ENCODE measurements at places on chromosomes 6 and 20. TPM values are rescaled to one million over a fixed set of nuclear protein-coding genes. Genes with fewer than 3 reads are reported as not detected.

- H3K27ac ChIP-seq, result no peak overlapping the region
- no peak overlapping the region for H3K4me3 ChIP-seq
- DNase-seq, result no peak
- peaks cover 16% of the 10 kb centered on the region for H3K36me3 ChIP-seq
- H3K4me1 ChIP-seq, result no peaks in the 10 kb centered on the region
Measured at GRCh38 chr6:158185729-158186456, 17.7 kb downstream of the GTF2H5 start.

DNA sequence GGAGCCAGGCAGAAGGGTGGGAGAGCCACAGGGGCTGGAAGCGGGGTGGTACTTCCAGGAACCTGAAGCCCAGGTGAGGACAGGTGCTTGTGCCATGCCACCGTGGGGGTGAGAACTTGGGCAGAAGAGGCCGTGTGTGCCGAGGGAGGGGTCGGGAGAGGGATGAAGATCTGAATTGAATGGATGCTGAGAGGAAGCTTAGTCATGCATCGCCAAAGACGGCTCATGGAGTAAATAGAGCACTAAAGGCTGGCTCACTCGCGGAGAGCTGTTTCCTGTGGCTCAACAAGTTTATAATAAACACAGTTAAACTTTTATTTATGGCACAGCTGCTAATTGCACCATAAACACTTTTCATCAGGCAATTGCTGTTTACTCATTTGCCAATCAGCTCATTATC lies 21.7 kb upstream of the MYT1 start:
- no peak overlapping the region for H3K27ac ChIP-seq
- H3K36me3 ChIP-seq, result no peaks in the 10 kb centered on the region
- no peak overlapping the region for H3K4me3 ChIP-seq
- H3K27me3 ChIP-seq, result no peaks in the 10 kb centered on the region
- no peak for DNase-seq

BCL2L1 gene
- 79.7 TPM for polyA plus RNA-seq

DNA sequence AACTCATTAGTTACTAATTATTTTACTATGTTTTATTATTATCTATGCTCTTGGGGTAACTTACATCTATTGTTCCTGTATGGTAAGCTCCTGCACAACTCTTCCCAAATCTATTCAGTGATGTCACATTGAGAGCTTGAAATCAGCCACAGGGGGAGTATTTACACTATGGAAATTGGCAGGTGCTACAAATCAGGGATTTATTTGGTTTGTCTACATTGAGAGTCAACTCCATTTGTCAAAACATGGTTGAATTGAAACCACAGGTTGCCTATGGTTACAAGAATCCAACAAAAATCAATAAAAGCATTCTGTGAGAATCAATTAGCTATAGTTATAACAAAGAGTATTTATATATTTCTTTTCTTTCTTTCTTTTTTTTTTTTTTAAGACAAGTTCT lies 3.9 kb upstream of the FITM2 start:
- H3K36me3 ChIP-seq, result no peaks in the 10 kb centered on the region
- DNase-seq, result no peak
- no peaks in the 10 kb centered on the region for H3K27me3 ChIP-seq
- H3K27ac ChIP-seq, result no peak overlapping the region
- H3K4me1 ChIP-seq, result peaks cover 2% of the 10 kb centered on the region
